ENCODE measurements at places on chromosomes 4 and X.
A peak's percentile ranks its signal among the peaks of the same experiment; 100 is the strongest.

DNA sequence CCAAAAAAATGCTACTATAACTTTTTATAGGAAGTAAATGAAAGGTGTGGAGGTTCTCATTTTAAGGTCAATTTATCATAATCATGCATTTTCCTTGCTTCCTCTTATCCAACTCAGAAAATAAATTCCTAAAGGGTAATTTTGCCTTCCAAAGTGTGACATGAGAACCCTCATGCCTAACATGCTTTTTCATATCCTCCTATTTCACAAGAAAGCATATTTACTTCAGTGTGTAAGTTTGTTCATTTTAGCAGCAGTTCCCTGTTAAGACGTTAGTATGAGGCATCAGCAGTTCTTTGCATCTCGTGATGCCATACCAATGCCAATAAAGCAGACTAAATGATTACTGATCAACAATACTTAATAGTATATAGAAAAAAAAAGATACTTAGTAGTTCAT is 18.4 kb downstream of the WDFY3 start:
- DNase-seq = no peak

GRCh38 chrX:69808375-69808774 is 192.5 kb downstream of the EDA start:
- DNase-seq = no peak

GRCh38 chrX:76029385-76029784 is 143.5 kb upstream of the PBDC1 start:
- DNase-seq = no peak

GRCh38 chrX:132219343-132219768 is at the start of gene RAP2C:
Gene RAP2C (minus strand): TSS chrX:132219447. CDS start chrX:132217268, 2,179 bp downstream.
- DNase-seq = no peak

GRCh38 chr4:24796620-24797019 is 1.2 kb downstream of the SOD3 start:
- no peak for DNase-seq

GRCh38 chr4:54703182-54703581 is 45.4 kb downstream of the KIT start:
- no peak for DNase-seq

- DNase-seq = no peak
These were observed 213.5 kb downstream of the CBR4 start for GRCh38 chr4:168796362-168797106.

DNA sequence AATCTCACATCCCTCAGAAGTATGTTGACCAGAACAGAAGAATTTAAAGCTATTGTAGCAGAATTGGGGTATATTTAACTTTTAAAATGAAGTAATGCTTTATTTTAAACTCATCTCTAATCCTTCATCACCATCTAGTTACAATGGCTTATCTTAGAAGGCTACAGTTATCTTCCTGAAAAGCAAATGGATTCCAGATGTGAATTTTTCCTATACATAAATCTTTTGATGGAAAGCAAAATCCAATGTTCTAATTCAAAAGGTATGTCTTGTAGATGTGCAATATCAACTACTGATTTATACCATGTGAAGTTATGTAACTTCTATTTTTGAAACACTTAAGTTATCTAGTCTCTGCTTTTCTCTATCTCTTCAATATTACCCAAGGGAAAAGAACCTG is 47.6 kb downstream of the CCNG2 start:
- no peak for DNase-seq

DNA sequence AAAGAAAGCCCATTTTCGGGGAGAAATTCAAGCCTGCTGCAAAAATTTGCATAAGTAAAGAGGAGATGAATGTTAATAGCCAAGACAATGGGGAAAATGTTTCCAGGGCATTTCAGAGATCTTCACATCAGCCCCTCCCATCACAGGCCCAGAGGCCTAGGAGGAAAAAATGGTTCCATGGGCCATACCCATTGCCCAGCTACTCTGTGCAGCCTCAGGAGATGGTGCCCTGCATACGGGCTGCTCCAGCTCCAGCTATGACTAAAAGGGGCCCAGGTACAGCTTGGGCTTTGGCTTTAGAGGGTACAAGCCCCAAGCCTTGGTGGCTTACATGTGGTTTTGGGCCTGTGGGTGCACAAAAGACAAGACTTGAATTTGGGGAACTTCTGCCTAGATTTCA is 168.0 kb upstream of the DIPK2B start:
- no peak for DNase-seq

- DNase-seq = no peak
These were observed 49.3 kb upstream of the MED14 start for GRCh38 chrX:40784516-40785151.

DNA sequence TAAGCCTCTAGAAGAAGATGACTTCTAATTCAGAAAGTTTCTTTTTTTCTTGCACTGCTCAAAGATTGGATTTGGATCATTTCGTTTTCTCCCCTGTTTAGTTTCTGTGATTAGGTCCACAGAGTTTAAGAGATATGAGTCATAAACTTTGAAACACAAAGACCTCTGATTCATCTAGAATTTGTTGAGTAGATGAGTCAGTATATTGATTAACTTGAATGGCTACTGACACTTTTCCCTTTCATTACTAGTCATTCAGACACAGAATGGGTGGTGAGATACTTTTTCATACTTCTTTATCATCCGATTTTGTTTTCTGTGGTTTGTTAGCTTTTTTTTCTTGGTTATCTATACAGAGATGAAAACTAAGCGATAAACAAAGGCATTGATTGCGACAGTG is 34.1 kb upstream of the AFF2 start:
- DNase-seq = no peak

GRCh38 chr4:165131247-165131832 is 18.7 kb upstream of the TMEM192 start:
- no peak for DNase-seq

DNA sequence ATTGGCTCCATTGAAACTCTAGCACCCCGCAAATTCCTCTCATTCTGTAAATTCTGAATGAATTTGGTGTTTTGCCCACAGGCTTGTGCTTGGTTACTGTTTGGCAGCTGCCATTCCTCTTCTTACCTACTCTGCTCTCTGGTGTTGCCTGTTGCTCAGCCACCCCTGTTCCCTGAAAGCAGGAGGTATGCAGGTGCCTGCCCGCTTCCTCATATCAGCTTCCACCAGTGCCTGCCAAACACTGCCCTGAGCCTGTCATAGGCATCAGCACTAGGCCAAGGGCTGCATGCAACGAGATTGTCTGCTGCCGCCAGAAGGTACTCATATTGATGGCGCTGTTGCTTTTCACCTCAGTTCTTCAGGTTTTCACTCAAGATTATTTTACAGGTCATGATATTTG is 978.1 kb downstream of the C4orf33 start:
- no peak for DNase-seq

GRCh38 chr4:660401-660800 is 13.7 kb downstream of the ATP5ME start:
- no peak for DNase-seq

DNA sequence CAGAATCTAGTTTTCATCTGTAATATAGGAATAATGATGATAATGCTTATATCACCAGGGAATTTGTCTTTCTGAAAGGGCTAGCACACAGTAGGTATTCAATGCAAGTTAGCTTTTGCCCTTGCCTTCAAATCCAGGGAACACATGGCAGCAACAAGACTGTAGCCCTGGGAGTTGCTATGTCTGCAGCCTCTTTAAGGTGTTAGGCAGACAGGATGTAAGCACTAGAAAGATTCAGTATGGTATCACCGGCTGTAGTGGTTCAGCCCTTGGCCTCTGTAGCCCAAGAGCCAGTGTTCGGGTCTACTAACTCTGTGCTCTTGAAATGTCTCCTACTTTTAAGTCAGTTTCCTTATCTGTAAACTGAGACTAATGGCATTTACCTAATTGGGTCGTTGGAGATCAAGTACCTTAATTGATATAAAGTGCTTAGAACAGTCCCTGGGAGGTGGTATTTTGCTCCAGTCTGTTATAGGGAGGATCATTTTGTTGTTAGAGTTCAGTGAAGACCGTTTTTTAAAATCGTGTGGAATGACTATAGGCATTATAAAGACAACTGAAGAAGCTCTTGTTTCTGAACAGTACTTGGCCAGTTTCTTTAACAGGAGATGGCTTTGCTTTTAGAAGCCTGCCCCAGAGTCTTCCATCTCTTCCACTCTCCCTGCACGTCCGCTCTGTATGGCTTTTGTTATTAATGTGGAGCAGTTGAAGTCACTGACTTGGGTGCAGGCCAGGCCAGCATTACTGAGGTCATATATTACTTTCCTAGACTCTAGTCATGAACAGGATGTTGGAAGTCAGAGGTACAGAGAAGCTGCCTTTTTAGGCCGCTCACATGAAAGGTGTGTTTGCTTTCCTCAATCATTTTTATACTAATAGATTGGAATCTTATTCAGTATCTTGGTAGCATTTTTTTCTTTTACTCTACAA is 44.8 kb downstream of the GAB1 start:
- no peak for DNase-seq

DNA sequence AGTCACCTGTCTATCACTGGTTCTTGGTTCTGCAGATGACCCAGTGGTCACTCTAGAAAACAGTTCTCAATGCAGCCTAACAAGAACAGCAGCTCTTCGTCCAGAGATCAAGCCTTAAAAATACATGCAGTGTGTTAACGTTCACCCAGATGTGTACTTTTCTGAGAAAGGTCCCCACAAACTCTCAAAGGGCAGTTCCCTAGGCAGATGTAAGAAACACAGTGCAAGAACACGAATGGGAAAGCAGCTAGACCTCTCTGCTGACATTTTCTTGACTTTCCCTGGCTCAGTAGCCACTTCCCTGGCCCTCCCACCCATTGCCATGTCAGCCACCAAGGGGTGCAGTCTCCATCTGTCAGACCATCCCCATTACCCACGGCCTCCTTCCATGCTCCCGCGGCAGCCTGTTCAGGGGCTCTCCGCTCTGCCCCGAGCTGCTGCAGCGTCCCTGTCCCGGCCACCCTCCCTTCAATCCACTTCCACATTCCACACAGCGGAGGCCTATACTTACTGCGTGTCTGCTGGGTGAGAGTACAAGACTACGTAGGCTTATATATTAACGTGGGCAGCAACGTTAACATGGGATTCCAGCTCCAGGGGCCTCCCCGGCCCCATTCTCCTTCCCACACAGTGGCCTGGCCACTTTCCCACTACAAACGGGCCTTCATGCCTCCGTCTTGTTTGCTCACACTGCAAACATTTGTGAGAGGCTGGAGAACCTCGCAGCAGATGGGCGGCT is 34.3 kb downstream of the IRF2 start:
- DNase-seq = peak; percentile 12

DNA sequence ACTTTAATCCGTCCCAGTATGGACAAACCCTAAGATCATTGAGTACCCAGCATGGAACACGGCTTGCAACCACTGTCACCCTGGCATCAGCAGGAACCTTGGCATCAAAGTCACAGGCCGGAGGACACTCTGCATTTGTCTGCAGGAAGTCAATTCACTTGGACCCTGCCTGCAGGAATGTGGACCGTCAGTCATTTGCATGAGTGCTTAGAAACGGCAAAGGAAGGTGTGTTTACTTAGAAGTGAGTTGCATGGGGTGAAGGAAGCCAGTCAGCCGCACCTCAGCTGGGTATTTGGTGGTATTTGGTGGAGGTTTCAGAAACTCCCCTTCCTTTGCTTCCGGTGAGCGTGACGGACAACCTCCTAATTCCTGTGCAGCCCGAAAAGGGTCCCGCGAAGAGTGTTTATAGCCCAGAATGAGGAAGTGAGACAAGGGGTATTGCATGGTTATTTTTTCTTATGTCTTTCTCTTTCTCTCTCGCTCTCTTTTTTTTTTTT is 15.5 kb downstream of the P2RY8 start:
- no peak for DNase-seq

- DNase-seq = no peak
These were observed 38.6 kb downstream of the AR start for GRCh38 chrX:67582436-67582835.

DNA sequence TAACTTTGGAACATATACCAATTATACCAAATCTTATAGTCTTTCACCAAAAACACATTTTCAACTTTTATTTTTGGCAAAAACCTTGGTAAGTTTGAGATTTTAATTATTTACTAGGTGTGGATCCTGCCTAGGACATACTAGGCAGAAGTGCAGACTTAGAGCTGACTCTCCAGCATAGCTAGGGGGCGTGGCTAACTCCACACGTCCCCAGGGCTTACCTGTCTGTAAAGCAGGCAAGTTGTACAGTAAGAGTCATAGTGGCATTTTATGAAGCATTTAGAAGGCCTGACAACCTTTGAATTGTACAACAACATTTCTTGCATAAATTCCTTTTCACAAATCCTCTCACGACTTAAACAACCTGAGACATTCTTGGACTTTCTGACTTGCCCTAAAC is 19.2 kb upstream of the GRPEL1 start:
- DNase-seq = no peak

GRCh38 chrX:139932901-139933796 is at the start of gene ATP11C:
Gene ATP11C (minus strand): TSS chrX:139933053. CDS start chrX:139932042, 1,011 bp downstream.
- DNase-seq = no peak

- no peak for DNase-seq
These were observed 11.7 kb upstream of the CLDN34 start for GRCh38 chrX:9955506-9955905.

GRCh38 chr4:66223068-66223703 is 552.9 kb upstream of the EPHA5 start:
- no peak for DNase-seq

DNA sequence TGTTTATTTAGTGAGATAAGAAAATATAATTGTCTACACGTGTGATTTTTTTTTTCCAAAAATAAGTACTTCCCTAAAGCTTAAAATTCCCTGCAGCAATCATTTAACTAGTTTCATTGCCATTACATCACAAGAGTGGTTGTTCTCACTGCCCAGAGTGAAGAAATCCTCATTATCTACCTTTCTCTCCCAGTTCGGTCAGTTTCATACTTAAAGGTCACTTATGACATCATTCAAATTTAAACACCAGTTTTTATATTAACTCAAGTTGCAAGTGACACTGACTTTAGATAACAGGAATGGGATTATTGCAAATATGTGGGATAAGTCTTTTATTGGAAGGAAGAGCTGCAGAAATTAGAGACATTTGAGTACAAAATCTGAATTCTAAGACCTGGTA is 1699.8 kb upstream of the IGFBP7 start:
- no peak for DNase-seq

DNA sequence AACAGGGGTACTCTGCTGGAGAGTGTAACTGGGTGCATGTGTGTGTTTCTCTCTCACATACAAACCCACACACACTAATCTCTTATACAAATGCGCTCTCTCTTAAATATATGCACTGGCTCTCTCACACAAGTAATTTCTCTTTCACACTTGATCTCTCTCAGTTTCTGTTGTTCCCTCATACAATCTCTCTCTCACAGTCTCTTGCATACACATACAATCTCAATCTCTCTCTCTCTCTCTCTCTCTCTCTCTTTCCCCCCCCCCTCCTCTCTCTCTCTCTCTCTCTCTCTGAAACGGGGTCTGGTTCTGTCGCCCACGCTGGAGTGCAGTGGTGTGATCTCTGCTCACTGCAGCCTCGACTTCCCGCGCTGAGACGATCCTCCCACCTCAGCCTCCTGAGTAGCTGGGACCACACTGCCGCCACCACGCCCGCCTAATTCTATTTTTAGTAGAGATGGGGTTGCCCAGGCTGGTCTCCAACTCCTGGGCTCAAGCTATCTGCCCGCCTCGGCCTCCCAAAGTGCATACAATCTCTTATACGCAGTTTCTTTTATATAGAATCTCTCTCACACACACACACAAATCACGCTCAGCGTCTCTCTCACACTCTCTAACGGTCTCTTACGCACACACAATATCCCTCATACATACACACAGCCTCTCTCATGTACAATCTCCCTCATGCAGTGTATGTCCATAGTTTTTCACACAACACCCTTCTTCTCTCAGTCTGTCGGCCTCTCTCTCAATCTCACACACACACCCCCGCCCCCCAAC is 518 bp upstream of the FAM241A start:
- DNase-seq = no peak

- DNase-seq = no peak
These were observed 341.7 kb upstream of the NDST3 start for GRCh38 chr4:117692538-117692937.
